ENCODE measurements at places on chromosomes 2 and 18. TPM values are rescaled to one million over a fixed set of nuclear protein-coding genes. Genes with fewer than 3 reads are reported as not detected.

The SERPINB5 gene
- polyA plus RNA-seq, result not detected

The GAREM1 gene
- polyA plus RNA-seq, result 3.4 TPM

The DUSP2 gene
- 0.94 TPM for polyA plus RNA-seq

The PRSS56 gene
- polyA plus RNA-seq, result not detected

The TOGARAM2 gene
- 0.42 TPM for polyA plus RNA-seq

- DNase-seq, result no peak
These were observed 7.2 kb downstream of the SLC66A2 start for GRCh38 chr18:79944126-79944731.

- no peak for DNase-seq
These were observed 818.1 kb upstream of the SOX11 start for GRCh38 chr2:4873876-4874593.

GRCh38 chr2:37802211-37802752 is 122.8 kb upstream of the RMDN2 start:
- no peak for DNase-seq

DNA sequence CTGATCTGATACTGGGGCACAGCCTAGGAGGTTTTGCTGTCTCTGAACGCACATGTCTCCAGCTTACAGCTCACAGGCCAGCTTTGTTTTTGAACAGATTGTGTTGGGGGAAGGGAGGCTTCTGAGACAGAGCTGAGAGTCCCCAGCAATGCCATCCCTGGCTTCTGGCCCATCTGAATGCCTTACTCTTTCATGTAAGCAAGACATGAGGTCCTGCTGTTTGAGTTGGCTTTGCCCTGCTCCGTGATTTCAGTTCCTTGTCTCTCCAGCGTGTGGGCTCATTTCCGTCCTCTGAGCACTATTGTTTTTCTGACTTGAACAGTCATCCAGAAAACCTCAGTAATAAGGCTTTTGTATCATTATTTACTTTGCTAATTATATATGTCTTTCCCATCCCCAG is 194.9 kb upstream of the TNP1 start:
- no peak for DNase-seq

DNA sequence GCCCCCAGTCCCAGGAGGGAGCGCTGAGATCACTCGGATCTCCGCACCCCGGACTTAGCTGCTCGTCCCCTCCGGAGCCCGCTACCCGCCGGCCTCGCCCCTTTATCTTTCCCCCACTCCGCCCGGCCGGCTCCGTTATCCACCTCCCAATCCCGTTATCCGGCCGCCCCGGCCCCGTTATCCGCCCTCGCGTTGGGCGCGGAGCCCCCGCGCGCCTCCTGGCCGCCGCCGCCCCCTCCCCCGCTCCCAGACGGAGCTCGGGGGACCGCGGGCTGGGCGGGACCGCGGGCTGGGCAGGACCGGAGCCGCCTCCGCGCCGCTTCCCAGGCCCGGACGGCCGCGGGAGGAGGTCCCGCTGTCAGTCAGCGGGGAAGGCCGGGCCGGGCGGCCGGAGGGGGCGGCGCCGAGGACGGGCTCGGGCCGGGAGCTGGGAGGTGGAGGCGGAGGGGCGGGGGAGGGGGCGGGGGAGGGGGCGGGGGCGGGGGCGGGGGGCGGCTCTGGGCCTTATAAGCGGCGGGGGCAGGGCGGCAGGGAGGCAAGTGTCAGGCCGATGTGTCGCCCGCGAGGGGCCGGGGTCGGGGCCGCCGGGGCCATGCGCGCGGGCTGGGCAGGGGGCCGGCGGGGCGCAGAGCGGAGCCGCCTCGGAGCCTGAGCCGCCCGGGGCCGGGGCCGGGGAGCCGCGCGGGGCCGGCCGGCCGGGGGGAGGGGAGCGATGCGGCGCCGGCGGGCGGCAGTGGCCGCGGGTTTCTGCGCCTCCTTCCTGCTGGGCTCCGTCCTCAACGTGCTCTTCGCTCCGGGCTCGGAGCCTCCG is at the start of gene PKDCC:
TSS of gene PKDCC (plus strand) at position 534 of the 811 bp plus-strand sequence. CDS start at position 713, 179 bp downstream.
- DNase-seq, result peak; percentile 37
